ENCODE measurements at places on chromosomes 3 and 15. TPM values are rescaled to one million over a fixed set of nuclear protein-coding genes. Genes with fewer than 3 reads are reported as not detected.

GRCh38 chr3:11510356-11510755 lies 133.4 kb downstream of the VGLL4 start:
- no peaks in the 10 kb centered on the region for H3K27me3 ChIP-seq
- peaks cover 8% of the 10 kb centered on the region for H3K36me3 ChIP-seq
- no peak overlapping the region for H3K4me3 ChIP-seq
- peaks cover 38% of the 10 kb centered on the region for H3K4me1 ChIP-seq
- no peak for DNase-seq
- 0 out of 2 replicates have a peak overlapping the region, but pooled peaks have one; percentile 10 for H3K27ac ChIP-seq

DNA sequence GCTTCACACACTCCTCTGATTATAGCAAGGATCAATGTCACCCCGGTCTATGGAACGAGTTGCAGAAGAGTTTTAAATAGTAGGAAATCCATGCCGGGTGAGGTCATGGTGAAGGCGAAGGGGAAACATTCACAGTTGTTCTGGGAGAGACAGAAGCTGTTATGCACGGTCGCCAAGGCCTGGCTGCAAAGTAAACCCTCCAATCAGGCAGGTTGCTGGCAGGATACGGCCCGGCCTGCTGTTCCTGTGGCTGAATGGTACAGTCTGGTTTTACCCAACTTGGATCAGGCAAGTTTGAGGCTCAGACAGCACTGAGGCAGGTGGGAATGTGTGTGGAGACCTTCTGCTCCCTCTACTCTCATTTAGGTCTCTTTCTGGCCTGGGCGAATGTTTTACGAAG lies 45.3 kb upstream of the ATP2B2 start:
- H3K4me3 ChIP-seq, result no peak overlapping the region
- H3K36me3 ChIP-seq, result no peaks in the 10 kb centered on the region
- peak overlapping the region; percentile 25 for H3K27ac ChIP-seq
- peaks cover 7% of the 10 kb centered on the region for H3K4me1 ChIP-seq

DNA sequence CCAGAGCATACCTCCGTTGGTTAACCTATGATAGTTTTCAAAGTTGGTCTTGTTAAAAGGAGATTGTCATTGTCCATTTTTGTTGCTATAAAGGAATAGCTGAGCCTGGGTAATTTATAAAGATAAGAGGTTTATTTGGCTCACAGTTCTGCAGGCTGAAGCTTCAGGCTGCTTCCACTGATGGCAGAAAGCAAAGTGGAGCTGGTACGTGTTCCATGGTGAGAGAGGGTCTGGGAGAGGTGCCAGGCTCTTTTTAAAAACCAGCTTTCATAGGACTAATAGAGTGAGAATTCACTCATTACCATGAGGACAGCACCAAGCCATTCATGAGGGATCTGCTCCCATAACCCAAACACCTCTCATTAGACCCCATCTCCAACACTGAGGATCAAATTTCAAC lies 107.3 kb downstream of the SLMAP start:
- DNase-seq, result no peak
- peaks cover 19% of the 10 kb centered on the region for H3K36me3 ChIP-seq
- H3K27me3 ChIP-seq, result no peaks in the 10 kb centered on the region
- H3K27ac ChIP-seq, result no peak overlapping the region
- H3K4me3 ChIP-seq, result no peak overlapping the region

TUSC2 gene
- 34.7 TPM for total RNA-seq

GRCh38 chr15:67980773-67981685 lies 73.1 kb upstream of the PIAS1 start:
- no peaks in the 10 kb centered on the region for H3K27me3 ChIP-seq
- no peak for DNase-seq
- no peak overlapping the region for H3K4me3 ChIP-seq
- peaks cover 2% of the 10 kb centered on the region for H3K36me3 ChIP-seq

DNA sequence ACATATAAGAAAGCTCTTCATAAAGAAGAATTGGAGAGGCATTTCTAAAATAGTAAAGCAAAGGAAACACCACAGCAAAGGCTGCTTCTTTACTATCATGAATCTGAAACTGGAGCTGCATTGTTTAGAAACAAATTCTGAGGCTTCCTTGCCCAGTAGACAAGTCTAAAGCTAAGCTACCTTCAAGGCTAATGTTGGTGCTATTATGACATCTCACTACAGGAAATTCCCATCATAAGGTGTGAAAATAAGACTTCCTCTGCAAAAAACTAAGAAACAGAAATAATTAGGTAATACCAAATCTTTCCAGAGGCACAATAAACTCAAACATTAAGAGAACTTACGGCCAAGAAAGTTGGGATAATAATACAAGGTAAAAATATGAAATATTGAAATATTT lies 89.9 kb upstream of the P3H2 start:
- no peak for DNase-seq
- H3K36me3 ChIP-seq, result no peaks in the 10 kb centered on the region
- no peak overlapping the region for H3K4me3 ChIP-seq
- peaks cover 7% of the 10 kb centered on the region for H3K4me1 ChIP-seq

GRCh38 chr3:142595581-142595950 lies 627 bp upstream of the PLS1 start:
- H3K36me3 ChIP-seq, result peaks cover 14% of the 10 kb centered on the region
- peak overlapping the region; percentile 97 for H3K4me3 ChIP-seq
- no peak overlapping the region for H3K27ac ChIP-seq
- H3K4me1 ChIP-seq, result peaks cover 19% of the 10 kb centered on the region
- DNase-seq, result no peak

CCDC39 gene
- 0.44 TPM for total RNA-seq

HRG gene
- total RNA-seq, result 0.11 TPM

- H3K27me3 ChIP-seq, result no peaks in the 10 kb centered on the region
Measured at GRCh38 chr3:171044384-171044783, 17.9 kb upstream of the SLC2A2 start.

DNA sequence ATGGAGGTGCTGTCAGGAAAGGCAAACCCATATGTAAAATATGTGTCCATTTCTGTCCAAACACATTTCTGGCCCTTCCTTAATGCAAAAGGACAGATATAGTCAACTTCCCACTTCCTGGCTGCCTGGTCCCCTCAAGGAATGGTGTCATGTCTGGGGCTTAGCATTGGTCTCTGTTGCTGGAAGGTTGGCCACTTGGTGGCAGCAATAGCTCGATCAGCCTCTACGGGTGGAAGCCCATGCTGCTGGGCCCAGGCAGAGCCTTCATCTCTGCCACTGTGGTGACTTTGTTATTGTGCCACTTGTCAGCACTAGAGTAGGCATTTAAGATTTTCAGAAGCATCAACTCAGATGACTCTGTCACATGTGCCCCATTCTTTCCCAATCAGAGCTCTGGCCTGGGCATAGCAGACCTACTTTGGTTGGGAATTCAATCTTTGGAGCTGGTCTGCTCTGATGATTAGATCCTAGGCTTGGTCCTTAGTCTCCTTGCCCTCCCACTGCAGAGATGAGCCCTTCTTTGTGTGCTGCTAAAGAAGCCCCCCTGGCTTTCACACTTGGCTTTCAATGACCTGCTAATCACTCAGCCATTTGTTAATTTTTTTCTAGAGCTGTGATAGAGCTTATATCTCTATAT lies 51.0 kb upstream of the SPSB4 start:
- H3K4me1 ChIP-seq, result no peaks in the 10 kb centered on the region
- no peaks in the 10 kb centered on the region for H3K27me3 ChIP-seq
- H3K36me3 ChIP-seq, result no peaks in the 10 kb centered on the region

GALNT15 gene
- total RNA-seq, result 0.18 TPM

STRIT1 gene
- 0.33 TPM for total RNA-seq

DNA sequence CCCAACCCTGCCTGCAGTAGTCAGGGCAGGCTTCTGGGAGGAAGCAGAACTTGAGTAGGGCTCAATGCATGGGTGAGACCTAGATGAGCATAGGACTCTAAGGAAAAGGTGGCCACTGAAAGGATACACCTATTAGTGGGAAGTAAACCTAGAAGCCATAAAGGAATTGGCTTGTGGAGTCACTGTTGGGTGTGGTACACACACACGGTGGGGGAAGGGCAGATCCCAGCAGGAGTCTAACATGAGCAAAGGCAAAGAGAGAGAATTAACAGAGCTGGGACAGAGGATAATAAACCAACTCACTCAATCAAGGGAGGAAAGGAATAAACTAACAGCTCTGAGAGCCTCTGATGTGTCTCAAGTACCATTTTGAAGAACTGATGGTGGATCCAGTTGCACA lies 23.1 kb downstream of the DAPK2 start:
- no peak overlapping the region for H3K4me3 ChIP-seq
- no peak for DNase-seq
- no peaks in the 10 kb centered on the region for H3K36me3 ChIP-seq

Measured in WTC11 (cell line).